ENCODE measurements at places on chromosomes 2 and 18. TPM values are rescaled to one million over a fixed set of nuclear protein-coding genes. Genes with fewer than 3 reads are reported as not detected.

Gene ST8SIA5
- total RNA-seq, result not detected

Gene SKOR2
- total RNA-seq, result not detected

Gene ZBTB14
- total RNA-seq, result 26.3 TPM

Gene KCNJ3
- total RNA-seq, result not detected

Gene TUBA4B
- total RNA-seq, result not detected

Gene NGEF
- 0.48 TPM for total RNA-seq

Gene POLE4
- total RNA-seq, result 49.4 TPM

Gene IAH1
- total RNA-seq, result 69.2 TPM

Gene NOL4
- not detected for total RNA-seq

Gene DNAJC5G
- not detected for total RNA-seq

Gene COLEC12
- total RNA-seq, result not detected

Gene CLASP1
- 66.5 TPM for total RNA-seq

Gene PLGLB2
- 1.3 TPM for total RNA-seq

Gene ABHD1
- total RNA-seq, result 0.13 TPM

Gene HMSD
- 8.5 TPM for total RNA-seq

Gene ERBB4
- not detected for total RNA-seq
